ENCODE measurements at places on chromosomes 7 and 10. TPM values are rescaled to one million over a fixed set of nuclear protein-coding genes. Genes with fewer than 3 reads are reported as not detected.
A peak's percentile ranks its signal among the peaks of the same experiment; 100 is the strongest.

Gene ADK
- 22.1 TPM for total RNA-seq

Gene NFE2L3
- total RNA-seq = 1.5 TPM

Gene SPACDR
- not detected for total RNA-seq

Gene PLAU
- total RNA-seq = 8.2 TPM

Gene DIP2C
- total RNA-seq = 47.3 TPM

Gene SRRM3
- 4.9 TPM for total RNA-seq

DNA sequence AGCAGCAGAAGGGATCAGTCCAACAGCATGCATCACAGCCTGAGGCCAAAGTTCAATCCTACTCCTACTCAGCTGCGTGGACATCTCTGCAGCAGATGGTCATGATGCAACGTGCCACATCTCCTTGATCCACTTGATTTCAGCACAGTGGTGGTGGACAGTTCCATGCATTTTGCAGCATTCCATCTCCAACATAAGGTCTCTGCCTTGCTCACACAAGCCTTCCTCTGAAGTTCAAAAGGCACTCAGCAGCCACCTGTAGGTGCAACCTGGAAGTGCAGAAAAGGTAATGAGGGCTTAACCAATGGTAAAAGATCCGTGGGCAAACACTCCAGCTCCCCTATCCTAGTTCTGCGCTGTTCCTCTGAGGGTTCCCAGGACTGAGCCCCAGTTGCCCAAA, 57.5 kb upstream of the CHCHD3 start:
- no peaks in the 10 kb centered on the region for H3K4me1 ChIP-seq
- no peak overlapping the region for H3K27ac ChIP-seq
- no peak overlapping the region for H3K4me3 ChIP-seq
- DNase-seq = no peak
- no peaks in the 10 kb centered on the region for H3K36me3 ChIP-seq
- no peaks in the 10 kb centered on the region for H3K27me3 ChIP-seq

- H3K4me3 ChIP-seq = no peak overlapping the region
- no peaks in the 10 kb centered on the region for H3K4me1 ChIP-seq
- H3K27ac ChIP-seq = no peak overlapping the region
- H3K36me3 ChIP-seq = no peaks in the 10 kb centered on the region
- H3K27me3 ChIP-seq = no peaks in the 10 kb centered on the region
Measured at GRCh38 chr7:91537260-91538152, 273.3 kb downstream of the FZD1 start.

DNA sequence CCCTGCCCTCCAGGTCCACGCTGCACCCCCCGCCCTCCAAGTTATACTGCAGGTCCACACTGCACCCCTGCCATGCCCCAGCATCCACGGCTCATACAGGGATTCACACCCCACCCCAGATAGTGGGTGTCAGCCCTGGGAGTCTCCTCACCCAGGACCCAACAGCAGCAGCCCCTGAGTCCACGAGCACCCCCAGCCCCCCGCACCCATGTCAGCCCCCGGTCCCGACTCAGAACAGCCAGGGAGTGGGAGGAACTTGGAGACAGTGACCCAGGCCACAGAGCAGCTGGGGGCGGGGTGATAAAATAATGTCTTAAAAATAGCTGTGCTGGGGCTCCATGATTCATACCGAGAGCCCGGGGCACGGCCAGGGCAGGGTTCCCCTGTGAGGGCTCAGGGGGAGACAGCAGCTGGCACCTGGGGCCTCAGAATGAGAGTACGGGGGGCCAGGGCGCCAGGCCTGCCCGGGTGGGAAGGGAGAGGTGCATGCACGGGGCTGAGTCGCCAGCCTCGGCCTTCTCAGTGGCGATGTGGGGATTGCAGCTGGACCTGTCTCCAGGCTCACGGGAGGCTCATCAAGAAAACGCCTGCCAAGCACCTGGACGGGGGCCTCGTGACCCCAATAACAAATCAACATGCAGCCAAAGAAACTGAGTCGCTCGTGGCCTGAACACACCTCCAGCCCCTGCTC, 29.8 kb downstream of the ADAP1 start:
- H3K27ac ChIP-seq = peak overlapping the region; percentile 74
- H3K4me3 ChIP-seq = no peak overlapping the region
- peaks cover 40% of the 10 kb centered on the region for H3K4me1 ChIP-seq

- H3K27me3 ChIP-seq = no peaks in the 10 kb centered on the region
- DNase-seq = no peak
- H3K27ac ChIP-seq = no peak overlapping the region
- peaks cover 29% of the 10 kb centered on the region for H3K4me1 ChIP-seq
- H3K4me3 ChIP-seq = no peak overlapping the region
Measured at GRCh38 chr10:70668454-70668970, 3.8 kb upstream of the ADAMTS14 start.

- H3K27ac ChIP-seq = no peak overlapping the region
- no peaks in the 10 kb centered on the region for H3K27me3 ChIP-seq
- no peaks in the 10 kb centered on the region for H3K36me3 ChIP-seq
- no peak for DNase-seq
- H3K4me3 ChIP-seq = no peak overlapping the region
Measured at GRCh38 chr10:83848677-83849076, 290.6 kb upstream of the GHITM start.

DNA sequence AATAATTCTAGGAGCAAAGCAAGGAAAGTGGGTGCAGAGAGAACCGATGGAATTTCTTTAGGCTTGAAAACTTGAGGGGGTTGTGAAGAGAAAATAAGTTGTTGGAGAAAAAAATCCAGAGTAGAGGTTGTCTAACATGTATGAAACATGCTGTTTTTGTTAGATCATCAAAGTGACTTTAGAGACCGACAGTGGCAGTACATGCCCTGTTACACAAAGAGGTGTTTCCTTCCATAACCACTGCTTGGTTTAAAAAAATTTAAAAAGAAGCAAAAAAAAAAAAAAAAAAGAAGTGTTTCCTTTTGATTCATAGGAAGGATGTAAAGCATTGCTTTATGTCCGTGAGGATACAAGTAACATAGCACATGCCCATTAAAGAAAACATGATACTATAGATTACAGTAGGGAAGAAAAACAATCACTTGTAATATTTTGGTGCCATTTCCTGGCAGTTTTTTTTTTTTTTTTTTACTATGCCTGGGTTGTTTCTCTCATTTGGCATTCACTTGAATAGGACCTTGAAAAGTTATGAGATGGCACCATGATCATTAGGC, 6.1 kb downstream of the ENTPD1 start:
- H3K36me3 ChIP-seq = no peaks in the 10 kb centered on the region
- no peak overlapping the region for H3K4me3 ChIP-seq
- H3K27me3 ChIP-seq = no peaks in the 10 kb centered on the region
- peaks cover 49% of the 10 kb centered on the region for H3K4me1 ChIP-seq

DNA sequence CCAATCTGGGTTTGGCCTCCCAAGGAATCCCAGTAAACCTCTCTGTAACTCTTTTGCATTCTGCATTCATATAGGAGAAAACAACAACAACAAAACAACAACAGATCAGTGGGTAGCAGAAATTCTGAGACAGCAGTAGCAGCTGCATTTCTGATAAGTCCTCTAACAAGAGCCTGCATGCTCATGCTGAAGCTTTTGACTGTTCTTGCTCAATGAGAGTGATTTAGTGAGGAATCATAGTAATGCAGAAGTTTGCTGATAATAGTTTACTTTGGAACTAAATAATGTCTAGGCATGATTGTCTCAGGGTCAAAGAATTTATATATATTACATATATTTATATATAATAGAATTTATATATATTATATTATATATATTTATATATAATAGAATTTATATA, 35.2 kb downstream of the BMPER start:
- H3K27me3 ChIP-seq = no peaks in the 10 kb centered on the region
- no peak overlapping the region for H3K4me3 ChIP-seq
- H3K36me3 ChIP-seq = no peaks in the 10 kb centered on the region
- no peaks in the 10 kb centered on the region for H3K4me1 ChIP-seq

GRCh38 chr10:17432723-17433122, 21.7 kb downstream of the ST8SIA6 start:
- H3K27me3 ChIP-seq = no peaks in the 10 kb centered on the region
- H3K36me3 ChIP-seq = no peaks in the 10 kb centered on the region
- peaks cover 5% of the 10 kb centered on the region for H3K4me1 ChIP-seq

DNA sequence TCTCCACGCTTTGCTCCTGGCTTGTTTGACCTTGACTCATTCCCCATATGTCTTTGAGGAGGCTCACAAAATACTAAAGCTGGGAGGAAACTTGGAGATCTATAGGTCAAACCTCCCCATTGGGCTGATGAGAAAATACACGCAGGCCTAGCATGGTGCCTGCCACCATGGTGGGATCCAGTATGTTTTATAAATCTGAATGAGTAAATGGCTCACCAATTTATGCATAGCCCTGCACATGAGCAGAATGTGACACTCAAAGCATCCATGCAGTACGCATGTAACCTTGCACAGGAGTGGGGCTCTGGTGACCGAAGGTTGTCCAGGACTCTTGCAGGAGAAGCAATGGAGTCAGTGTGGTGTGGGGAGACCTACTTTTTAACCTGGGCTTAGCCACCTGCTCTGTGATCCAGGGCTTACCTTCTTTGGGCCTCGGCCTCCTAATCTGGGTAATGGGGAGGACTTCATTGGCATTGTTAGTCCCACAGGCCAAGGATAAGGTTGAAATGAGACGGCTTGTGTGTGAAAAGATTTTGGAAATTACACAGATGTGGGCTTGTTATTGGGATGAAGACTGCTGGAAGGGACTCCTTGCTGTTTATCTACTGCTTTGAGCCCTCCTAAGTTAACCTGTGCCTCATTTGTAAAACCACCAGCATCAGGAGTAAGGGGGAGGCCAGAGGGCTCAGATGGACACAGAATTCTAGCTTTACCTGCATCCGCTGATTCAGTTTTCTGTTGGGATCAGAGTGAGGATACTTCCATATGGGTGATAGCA, 58.4 kb downstream of the ADCYAP1R1 start:
- no peaks in the 10 kb centered on the region for H3K27me3 ChIP-seq
- DNase-seq = peak; percentile 83
- H3K4me1 ChIP-seq = no peaks in the 10 kb centered on the region
- H3K36me3 ChIP-seq = no peaks in the 10 kb centered on the region
- no peak overlapping the region for H3K27ac ChIP-seq
- H3K4me3 ChIP-seq = no peak overlapping the region

DNA sequence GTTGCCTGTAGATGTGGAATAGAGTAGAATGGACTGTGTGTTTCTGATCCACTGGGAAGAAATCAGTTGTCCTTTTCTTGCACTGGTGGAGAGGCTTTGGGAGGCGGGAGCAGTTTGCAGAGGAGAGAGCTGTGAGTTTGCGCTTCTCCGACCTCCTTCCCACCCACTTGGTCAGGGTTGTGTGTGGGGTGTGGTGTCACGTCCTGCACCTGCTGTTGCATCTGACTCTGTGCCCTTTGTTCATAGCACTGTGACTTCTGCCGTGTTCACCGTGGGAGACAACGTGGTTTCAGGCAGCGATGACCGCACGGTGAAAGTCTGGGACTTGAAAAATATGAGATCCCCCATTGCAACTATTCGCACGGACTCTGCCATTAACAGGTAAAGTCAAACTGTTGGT, 67.8 kb downstream of the WDR37 start:
- no peak overlapping the region for H3K4me3 ChIP-seq
- peaks cover 31% of the 10 kb centered on the region for H3K36me3 ChIP-seq
- no peaks in the 10 kb centered on the region for H3K4me1 ChIP-seq
- H3K27me3 ChIP-seq = no peaks in the 10 kb centered on the region

- no peak overlapping the region for H3K27ac ChIP-seq
- H3K36me3 ChIP-seq = peaks cover 25% of the 10 kb centered on the region
- peaks cover 29% of the 10 kb centered on the region for H3K4me1 ChIP-seq
- H3K27me3 ChIP-seq = no peaks in the 10 kb centered on the region
- H3K4me3 ChIP-seq = no peak overlapping the region
- DNase-seq = no peak
Measured at GRCh38 chr7:152312316-152312715, 123.5 kb downstream of the KMT2C start.
